ENCODE measurements at places on chromosomes 16 and 17. TPM values are rescaled to one million over a fixed set of nuclear protein-coding genes. Genes with fewer than 3 reads are reported as not detected.

Gene MT1M
- total RNA-seq = 3.5 TPM

Gene VPS9D1
- 5.9 TPM for total RNA-seq

Gene KRTAP9-4
- not detected for total RNA-seq

Gene CRHR1
- not detected for total RNA-seq

Gene USP31
- total RNA-seq = 21.3 TPM

Gene TNFRSF17
- not detected for total RNA-seq

Gene SLC9A5
- 0.99 TPM for total RNA-seq

Gene PRSS53
- 0.92 TPM for total RNA-seq

Gene SPEM2
- not detected for total RNA-seq

Gene NPIPB5
- total RNA-seq = 61.2 TPM

Gene SOX9
- not detected for total RNA-seq

Gene KRTAP9-2
- not detected for total RNA-seq

Gene OR4D1
- not detected for total RNA-seq

Gene KRTAP4-11
- not detected for total RNA-seq

Gene GSDMA
- total RNA-seq = not detected

Gene HS3ST3A1
- total RNA-seq = not detected

Gene FBXW10B
- 0.21 TPM for total RNA-seq

Gene HAS3
- 4.1 TPM for total RNA-seq

Gene KIFC3
- total RNA-seq = 65.0 TPM

Gene BAIAP3
- total RNA-seq = 0.46 TPM

Gene GUCY2D
- not detected for total RNA-seq

Gene TMEM132E
- total RNA-seq = not detected

Gene PDPR
- total RNA-seq = 15.4 TPM

Gene CD79B
- 1.5 TPM for total RNA-seq

Gene MAP2K6
- total RNA-seq = 2.0 TPM

Gene CACNA1H
- 0.07 TPM for total RNA-seq

Gene PRSS27
- total RNA-seq = 0.07 TPM

Gene LRRC75A
- 3.6 TPM for total RNA-seq

Gene TCAP
- 0.07 TPM for total RNA-seq

Gene TMEM114
- total RNA-seq = not detected

Gene PLCD3
- 10.5 TPM for total RNA-seq

Gene ACSM3
- total RNA-seq = 14.0 TPM

Gene GRAPL
- 7.3 TPM for total RNA-seq

Gene CTF1
- 0.21 TPM for total RNA-seq

Gene DNASE1L2
- total RNA-seq = 0.26 TPM

Gene GRB7
- not detected for total RNA-seq

Gene AP1G1
- total RNA-seq = 44.6 TPM

Gene KRTAP16-1
- total RNA-seq = not detected

Gene ASPHD1
- total RNA-seq = 1.3 TPM

Gene CSH2
- total RNA-seq = not detected

Gene PRRT2
- 0.71 TPM for total RNA-seq

Gene CLDN9
- total RNA-seq = not detected

Gene RRAD
- total RNA-seq = 0.60 TPM
